ENCODE measurements at places on chromosomes 1 and 21.

DNA sequence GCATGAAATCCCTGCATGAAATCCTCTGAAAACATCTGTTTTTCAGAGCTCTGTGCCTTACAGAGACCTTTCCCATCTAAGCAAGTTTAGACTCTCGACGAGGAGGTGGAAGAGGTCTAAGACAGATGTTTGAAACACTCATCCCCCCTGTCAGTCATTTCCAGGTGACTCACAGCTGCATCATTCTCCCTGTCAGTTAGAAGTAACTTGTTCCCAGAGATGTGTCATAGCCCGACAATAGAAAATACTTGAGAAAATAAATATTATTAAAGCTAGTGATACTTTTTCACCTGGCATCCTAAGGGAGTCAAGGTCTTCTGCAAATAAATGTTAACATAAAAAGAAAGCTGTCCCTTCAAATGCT, 41.6 kb upstream of the SEC16B start:
- no peak for DNase-seq

- no peak for DNase-seq
Observed at GRCh38 chr1:178371933-178372388, 124.8 kb downstream of the CLEC20A start.

DNA sequence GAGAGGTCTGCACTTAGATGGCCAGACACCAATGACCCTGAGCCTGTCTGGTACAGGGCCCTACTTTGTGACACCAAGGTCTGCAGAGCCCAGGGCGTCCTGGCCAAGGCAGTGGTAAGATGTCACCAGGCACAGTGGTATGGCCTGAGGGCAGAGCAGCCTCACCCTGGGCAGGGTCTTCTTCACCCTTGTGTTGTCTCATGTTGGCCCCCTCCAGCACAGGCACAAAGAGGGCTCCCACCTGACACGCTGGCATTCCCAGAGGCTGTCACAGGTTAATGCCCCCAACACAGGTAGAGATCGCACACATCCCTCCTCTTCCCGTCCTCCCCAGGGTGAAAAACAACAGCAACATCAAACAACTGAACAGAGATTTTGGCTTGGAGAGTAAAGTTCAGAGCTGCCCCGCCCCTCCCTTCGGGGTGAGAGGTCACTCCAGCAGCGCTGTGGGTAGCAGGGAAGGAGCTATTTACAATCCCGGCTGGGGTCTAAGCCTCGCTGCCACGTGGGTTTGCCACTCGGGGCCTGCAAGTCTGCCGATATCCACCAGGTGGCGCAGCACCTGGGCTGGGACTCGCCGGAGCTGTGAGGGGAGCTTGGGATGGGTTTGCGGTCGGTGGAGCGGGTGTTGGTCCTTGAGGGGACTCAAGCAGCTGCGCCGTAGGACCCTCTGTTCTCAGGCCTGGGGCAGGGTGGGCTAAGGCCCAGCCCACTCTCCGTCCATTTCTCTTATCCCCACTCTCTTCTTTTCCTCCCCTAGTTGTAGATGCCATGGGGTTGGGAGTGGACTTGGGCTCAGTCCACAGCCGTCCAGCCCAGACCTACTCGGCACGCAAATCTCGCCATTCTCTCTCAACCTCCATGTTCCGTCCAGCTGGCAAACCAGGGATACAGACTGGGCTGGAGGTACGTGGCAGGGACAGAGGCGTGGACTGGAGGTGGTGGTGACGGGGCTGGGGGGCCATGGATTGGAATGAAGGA, 12.7 kb downstream of the EFNA3 start:
- peak; percentile 88 for DNase-seq

- no peak for DNase-seq
Observed at GRCh38 chr1:172882791-172883386, 167.9 kb downstream of the TNFSF18 start.

DNA sequence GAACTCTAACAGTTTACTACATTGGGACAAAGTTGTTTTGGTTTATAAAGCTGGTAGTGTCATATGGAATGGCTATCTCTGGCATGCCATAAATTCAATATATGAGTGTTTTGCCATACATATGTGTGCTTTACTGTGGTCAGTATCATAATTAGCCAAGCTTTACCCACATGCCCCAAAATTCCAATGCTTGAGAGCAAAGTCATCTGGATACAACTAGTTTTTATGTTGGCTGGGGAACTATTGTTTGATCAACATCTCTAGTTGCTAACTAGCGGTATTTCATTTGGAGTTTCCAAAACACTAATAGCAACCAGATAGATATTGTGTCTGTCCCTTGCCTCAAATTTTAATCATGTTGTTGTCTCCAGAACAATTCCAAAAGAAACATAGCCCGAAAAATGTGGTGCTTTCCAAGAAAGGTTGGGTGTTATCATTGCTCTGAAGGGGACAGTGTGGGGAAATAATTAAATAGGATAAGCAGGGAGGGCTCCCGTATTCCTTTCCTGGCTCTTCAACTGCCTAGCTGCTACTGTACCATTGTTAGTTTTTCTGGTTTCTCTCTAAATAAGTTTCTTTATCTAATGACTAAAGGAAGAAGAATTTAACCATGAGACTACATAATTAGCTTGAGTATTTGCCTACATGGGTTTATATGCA, 136.1 kb downstream of the TGFB2 start:
- no peak for DNase-seq

DNA sequence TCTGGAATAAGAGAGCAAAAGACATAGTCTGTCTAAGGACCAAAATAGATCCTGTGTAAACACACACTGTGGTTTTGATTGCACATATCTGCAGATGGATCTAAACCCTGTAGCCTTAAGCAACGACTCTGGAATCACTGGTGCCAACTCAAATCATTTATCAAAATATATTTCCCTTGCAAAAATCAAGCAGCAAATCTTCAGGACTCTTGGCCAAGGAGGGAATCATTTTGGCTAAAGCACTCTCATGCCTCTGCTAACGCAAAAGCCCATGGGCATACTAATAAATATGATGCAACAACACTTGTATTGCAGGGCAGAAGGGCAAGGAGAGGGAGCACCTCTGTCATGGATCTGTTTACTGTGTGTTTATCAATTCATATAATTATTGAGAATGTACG, 155.4 kb upstream of the DUSP10 start:
- no peak for DNase-seq

DNA sequence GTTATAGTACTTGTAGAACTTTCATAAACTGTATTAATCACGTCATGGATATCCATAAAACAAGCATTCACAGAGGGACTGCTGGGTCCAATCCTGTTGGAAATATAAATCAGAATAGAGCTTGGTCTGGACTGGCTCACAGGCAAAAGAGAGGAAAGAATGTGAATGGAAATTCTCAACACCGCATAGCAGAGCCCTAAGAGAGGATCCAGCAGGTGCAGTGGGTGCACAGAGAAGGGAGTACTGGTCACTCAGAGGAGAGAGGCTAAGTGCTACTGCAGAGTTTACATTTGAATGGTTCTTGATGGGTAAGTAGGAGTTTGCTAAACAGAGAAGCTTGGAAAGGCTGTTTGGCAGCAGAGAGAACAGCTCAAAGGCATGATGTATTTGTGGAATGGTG, 231.7 kb downstream of the PAPPA2 start:
- no peak for DNase-seq

GRCh38 chr1:76503736-76504135, 363.5 kb upstream of the ST6GALNAC5 start:
- DNase-seq, result no peak

DNA sequence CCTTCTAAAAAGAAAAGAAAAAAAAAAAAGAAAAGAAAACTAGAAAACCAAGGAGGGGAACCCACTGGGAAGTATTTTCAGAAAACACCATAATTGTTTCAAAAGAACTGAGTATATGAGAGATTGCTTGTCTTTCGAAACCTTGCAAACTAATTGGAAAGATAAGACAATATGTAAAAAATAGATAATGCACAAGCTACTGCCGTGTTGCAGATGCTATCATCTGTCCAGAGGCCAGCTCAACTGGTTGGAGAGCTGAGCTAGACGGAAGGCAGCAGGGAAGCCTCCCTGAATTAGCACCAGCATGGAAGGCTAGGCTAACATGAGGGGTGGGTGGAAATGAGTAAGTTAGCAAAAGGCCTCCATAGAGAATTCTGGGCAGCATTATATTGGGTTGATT, 16.2 kb upstream of the CACHD1 start:
- DNase-seq, result no peak

DNA sequence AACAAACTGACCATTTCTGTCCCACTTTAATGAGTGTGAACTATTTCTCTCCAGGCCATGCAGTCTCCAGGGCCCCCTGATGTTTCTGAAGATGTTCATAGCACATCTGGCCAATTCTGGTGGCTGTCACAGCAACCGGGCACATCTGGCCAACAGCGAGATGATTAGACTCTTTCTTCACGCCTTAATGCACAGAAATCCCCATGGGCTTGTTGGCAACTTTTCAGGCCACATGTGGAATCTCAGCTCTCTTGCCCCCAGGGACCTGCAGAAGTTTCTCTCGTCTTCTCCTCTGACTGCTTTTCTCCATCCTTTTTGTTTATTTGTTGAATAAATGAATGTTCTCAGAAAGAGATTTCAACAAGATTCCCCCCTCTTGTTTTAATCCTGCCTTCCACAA, 71.2 kb upstream of the HMGB4 start:
- DNase-seq, result no peak

DNA sequence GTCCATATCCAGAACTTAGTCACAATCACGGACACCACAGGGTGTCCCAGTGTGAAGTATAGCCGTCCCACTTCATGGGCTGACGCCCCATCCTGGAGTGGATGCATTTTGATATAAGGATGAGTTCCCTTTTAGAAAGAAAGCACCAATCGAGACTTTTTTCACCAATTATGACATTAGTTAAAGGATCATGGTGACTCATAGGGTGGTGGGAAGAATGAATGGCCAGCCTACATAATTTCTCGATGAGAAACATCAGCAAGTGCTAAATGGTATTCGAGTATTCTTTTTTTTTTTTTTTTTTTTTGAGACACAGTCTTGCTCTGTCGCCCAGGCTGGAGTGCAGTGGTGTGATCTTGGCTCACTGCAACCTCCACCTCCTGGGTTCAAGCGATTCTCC, 38.5 kb upstream of the USP1 start:
- no peak for DNase-seq

DNA sequence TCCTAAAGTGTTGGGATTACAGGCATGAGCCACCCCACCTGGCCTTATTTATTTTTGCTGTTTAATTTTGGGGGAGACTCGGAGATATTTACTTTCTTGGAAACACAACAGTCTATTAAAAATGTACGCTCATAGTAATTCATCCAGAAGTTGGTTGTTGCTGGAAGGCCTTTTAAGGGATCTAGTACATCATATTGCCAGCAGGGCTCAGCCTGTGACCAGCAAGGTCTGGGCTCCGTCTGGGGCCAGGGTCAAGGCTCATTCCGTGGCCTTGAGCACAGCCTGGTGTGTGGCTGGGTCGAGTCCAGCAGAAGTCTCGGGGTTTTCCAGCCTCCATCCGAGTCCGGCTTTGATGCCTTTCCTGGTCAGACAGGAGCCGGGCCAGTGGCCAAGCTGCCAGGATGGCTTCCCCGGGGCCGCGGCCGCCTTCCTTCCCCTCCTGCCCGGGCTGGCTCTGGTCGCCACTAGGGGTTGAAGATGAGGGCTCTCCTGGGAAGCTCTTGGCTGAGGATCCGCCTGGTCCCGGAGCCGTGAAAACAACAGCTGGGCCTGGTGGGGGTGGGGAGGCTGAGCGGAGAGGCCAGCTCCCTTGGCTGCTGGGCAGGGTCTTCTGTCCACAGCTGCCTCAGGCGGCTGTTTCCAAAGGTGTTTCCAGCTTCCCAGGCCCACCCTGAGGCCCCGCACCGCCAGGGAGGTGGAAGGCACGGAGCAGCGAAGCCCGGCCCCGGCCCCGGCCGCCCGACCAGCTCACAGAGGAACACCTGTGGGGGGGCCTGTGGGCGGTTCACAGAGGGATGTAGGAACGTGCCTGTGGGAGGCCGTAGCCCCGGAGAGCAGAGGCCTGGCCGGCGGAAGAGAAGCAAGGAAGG, 5.1 kb upstream of the VWA1 start:
- no peak for DNase-seq

DNA sequence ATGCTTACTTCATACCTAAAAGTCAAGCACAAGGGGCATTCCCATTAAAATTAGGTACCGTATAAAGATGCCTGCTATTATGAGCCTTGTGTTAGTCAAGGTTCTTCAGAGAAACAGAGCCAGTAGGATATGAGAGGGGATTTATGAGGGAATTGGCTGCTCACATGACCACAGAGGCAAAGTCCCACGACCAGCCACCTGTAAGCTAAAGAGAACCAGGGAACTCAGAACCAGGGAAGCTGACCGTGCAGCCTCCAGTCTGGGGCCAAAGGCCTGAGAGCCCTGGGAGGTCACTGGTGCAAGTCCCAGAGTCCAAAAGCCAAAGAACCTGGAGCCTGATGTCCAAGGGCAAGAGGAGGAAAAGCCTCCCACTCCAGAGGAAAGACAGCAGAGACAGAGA, 20.0 kb downstream of the PIGM start:
- no peak for DNase-seq

GRCh38 chr1:155451199-155451598, 111.4 kb downstream of the ASH1L start:
- DNase-seq, result no peak

DNA sequence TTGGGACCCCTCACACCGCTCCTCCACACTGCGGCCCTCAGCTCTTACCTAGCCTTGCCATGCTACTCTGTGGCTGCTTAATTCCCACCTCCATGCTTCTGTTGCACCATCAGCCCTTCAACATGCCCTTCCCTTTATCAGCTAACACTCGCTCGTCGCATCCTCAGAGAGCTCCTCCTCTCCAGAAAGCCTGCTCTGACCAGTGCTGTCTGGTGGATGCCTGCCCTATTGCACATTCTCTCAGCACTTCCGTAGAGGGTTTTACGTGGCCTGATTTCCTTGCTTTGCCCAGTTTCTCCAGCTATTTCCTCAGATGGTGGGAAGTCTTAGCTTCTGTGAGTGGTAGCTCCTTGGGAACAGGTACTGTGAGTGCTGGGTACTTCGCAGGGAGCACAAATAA, 10.3 kb upstream of the LAD1 start:
- DNase-seq, result no peak

DNA sequence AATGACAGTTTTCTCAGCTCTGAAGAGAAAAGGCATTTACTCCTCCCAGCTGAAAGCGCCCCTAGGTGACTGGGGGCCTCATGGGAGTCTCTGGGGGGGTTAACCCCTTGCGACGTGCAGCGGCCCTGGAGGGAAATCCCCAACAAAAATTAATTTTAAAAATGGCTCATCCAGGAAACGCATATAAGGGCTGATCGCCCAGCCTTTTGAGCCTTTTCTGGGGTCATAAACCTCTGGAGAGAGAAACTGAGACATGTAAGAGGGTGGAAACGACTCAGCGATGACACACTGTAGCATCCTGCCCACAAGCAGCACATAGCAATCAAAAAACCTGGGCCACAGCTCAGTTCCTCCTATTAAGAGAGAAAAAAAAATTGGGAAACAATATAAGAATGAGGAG, 20.4 kb upstream of the HPDL start:
- DNase-seq, result no peak

- DNase-seq, result no peak
Observed at GRCh38 chr1:248376916-248377315, 1.4 kb downstream of the OR2T6 start.

DNA sequence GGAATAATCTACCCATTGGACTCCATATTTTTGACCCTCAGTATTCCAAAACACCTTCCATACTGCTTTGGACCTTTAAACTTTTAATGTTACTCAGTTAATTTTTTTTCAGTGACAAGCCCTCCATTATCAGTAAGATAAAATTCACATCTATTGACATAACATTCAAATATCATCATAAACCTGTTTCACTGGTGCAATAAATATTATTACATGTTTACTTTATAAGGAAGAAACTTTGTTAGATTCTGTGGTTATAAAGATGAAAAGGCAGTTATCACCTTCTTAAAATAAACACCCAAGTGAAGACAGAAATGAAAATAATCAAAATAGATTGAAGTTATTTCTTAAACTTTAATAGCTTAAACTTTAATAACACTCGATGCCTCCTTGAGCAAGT, 758.5 kb upstream of the ADGRL2 start:
- no peak for DNase-seq

Measured in KBM-7 (cell line).